Colonic mucosa (tissue), 4 donors: ENCODE measurements at places on chromosomes 2 and 18. TPM values are rescaled to one million over a fixed set of nuclear protein-coding genes. Genes with fewer than 3 reads are reported as not detected.

Gene CCDC74B
- total RNA-seq = 0.35 TPM

Gene ZSWIM2
- not detected for total RNA-seq

- no peaks in the 10 kb centered on the region for H3K4me1 ChIP-seq
- no peak for DNase-seq
- no peaks in the 10 kb centered on the region for H3K36me3 ChIP-seq
- H3K27me3 ChIP-seq = no peaks in the 10 kb centered on the region
- no peak overlapping the region for H3K4me3 ChIP-seq
These were observed 208.4 kb upstream of the TMEM200C start for GRCh38 chr18:6103741-6104140.

DNA sequence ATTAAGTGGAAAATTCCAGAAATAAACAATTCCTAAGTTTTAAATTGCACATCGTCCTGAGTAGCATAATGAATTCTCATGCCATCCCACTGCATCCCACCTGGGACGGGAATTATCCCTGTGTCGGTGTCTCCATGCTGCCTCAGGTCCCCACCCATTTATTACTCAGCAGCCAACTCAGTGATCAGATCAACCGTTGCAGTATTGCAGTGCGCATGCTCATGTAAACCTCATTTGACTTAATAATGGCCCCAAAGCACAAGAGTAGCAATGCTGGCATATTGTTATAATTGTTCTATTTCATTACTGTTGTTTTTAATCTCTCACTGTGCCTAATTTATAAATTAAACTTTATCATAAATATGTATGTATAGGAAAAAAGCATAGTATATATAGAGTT lies 214.4 kb downstream of the METTL4 start:
- no peaks in the 10 kb centered on the region for H3K27me3 ChIP-seq
- no peaks in the 10 kb centered on the region for H3K36me3 ChIP-seq
- H3K4me1 ChIP-seq = no peaks in the 10 kb centered on the region
- DNase-seq = no peak

DNA sequence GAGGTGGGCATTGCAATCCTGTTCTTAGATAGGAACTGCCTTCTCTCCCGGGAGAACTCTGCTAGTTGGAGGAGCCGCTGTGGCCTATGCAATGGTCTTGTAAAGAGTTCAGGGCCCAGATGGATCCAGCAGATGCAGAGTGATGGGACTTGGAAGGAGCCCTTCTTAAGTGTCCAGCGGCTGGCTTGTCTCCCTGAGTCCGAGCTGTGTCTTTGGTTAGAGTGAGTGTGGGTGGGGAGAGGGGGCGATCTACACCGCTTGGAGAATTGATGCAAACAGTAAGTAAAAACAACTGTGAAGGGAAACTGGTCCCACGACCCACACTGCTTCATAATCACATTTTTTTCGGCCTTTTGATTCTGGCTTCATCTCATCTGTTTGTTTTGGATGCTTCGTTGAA lies 89.8 kb upstream of the CYRIA start:
- H3K4me1 ChIP-seq = no peaks in the 10 kb centered on the region
- DNase-seq = no peak
- no peak overlapping the region for H3K4me3 ChIP-seq
- no peaks in the 10 kb centered on the region for H3K27me3 ChIP-seq
- no peak overlapping the region for H3K27ac ChIP-seq

- no peaks in the 10 kb centered on the region for H3K27me3 ChIP-seq
- no peak overlapping the region for H3K27ac ChIP-seq
- no peaks in the 10 kb centered on the region for H3K36me3 ChIP-seq
- H3K4me1 ChIP-seq = no peaks in the 10 kb centered on the region
- peak; percentile 23 for DNase-seq
These were observed 139.7 kb downstream of the HRH4 start for GRCh38 chr18:24600076-24600654.
